ENCODE measurements at places on chromosomes 6 and 20.

GRCh38 chr6:4394786-4395185, 259.4 kb upstream of the ECI2 start:
- DNase-seq: no peak

- no peak for DNase-seq
Measured at GRCh38 chr20:50286609-50287008, 96.0 kb downstream of the CEBPB start.

DNA sequence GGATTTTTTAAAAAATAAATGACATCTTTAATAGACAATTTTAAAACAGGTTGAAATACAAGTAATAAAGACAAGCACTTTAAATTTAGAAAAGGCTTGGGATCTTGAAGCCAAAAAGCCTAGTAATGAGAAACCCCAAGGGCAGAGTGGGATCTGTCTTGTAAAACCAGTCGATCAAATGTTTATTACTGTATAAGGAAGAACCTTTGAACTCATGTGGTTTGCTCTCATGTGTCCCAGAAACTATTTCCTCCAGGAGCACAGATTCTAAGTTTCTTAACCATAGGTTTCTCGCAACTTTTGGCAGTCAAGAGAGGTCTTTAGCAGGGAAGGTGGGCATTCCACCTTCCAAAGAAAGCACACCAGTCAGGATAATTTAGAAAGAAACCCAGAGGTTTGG, 541.7 kb upstream of the BTBD3 start:
- no peak for DNase-seq

DNA sequence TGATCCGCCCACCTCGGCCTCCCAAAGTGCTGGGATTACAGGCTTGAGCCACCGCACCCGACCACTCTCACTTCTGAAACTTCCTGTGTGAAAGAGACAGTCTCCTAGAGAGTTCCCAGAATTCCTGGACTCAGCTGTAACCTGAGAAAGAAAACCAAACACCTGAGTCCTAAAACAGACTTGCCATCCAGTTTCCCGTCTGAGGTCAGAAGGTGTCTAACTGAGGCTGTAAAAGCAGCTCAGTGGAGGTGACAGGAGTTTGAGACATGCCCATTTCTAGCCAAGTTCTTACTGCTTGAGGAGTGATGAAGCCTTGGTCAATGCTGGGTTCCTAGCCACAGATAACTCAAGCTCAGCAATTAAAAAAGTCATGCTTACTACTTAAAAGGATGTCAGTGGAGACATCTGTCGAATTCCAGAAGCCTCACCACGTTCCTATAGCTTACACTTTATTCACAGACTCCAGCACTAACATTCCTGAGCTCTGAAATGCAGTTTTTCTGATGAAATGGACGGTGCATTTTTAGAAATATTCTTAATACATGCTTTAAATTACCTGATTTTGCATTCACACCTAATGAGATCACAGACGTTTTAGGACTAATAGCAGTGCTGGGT, 6.1 kb downstream of the UQCC2 start:
- DNase-seq: no peak

- no peak for DNase-seq
Measured at GRCh38 chr6:17714879-17715851, 8.4 kb upstream of the NUP153 start.

- no peak for DNase-seq
Measured at GRCh38 chr6:75180864-75181263, 25.0 kb downstream of the COL12A1 start.

DNA sequence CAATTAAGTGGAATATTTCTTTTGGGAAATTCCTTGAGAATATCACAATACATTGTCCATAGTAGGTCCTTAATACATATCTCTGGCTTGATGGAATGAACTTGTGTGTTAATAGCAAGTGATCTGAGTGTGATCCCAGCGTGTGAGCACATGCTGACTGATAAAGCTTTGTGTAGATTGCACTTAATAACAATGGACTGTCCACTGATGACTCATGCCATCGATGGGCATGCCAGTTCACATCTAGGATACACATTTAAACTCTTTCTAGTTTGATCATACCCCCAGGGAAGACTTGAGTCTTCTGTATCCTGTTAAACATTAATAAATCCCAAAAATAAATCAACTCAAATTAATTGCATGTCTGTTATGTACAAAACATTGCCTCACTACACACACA, 454.3 kb upstream of the SPTLC3 start:
- no peak for DNase-seq

DNA sequence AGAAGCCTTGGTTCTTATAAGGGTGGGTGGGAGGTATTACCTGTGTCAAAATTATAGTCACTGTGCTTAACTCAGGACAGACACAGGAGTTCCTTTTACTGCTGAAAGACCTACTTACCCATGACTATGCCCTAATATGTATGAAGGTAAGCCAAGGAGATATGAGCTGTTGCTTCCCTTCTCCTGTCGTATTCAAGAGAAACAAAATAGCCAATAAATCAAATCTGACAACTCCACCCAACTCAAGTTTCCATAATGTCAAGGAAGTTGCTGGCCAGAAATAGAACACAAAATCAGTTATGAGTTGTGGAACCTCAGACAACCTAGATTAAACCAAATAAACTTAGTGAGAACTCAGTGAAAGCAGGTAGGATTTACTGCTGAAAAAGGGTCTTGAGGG, 25.1 kb downstream of the ZNF133 start:
- no peak for DNase-seq

DNA sequence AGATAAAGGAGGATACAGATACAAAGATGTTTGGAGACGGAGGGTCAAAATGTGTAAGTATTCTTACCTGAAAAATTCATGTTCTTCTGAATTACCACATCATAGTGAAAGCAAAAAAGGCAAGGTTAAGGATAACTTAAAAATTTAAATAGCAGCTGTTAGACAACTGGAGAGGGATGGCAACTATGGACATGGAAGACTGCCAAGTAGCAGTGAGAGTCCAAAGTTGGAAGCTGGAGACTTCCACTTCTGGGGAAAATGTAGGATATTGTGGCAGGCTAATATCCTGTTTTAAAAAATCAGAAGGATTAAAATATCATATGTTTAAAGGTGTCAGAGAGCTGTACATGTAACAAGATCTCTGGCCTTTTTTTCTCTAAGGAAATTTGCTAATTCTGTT, 29.8 kb downstream of the SYCP2 start:
- no peak for DNase-seq

GRCh38 chr20:52889225-52889624, 82.9 kb upstream of the TSHZ2 start:
- no peak for DNase-seq

DNA sequence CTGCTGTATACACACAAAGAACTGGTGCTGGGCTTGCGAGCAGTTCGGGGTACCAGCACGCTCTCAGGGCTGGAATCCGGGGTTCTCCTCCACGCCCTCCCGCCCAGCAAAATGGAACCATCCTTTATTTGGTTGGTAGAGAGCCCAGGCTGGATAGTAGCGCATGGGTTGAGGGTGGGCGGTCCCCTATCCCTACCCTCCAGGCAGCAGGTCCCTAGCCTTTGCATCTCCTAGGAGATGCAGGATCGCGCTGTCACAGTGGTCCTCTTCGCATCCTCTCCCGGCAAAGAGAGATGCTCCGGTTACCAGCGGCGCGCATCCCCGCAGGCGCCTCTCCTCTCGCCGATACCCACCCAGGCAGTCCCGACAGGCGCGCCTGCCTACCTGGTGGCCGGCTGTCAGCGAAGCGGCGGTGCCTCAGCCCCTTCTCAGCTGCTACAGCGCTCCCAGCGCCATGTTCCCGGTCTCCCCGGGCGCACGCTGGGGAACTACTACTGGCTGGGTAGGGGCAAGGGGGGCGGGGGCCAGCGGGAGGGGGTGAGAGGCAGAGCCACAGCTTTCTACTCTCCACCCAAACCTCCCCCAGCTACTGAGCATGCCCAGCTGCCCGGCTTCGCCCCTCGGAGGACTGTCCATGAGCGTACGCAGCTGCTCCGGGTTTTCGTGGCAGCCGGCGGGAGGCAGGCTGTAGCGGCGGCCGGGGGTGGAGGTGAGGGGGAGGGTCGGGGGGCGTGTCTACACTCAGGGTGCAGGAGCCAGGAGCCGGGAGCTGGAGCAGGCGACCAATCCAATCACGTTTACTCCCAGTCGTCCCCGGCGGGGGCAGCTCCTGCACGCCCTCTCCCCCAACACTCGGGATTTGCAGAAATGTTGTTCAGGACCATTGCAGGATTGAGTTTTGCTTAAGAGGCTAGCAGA, at the start of gene PAK5:
TSS of gene PAK5 (minus strand) at position 699 of the 918 bp plus-strand sequence. CDS start 194,748 bp downstream, outside the sequence.
- DNase-seq: no peak

DNA sequence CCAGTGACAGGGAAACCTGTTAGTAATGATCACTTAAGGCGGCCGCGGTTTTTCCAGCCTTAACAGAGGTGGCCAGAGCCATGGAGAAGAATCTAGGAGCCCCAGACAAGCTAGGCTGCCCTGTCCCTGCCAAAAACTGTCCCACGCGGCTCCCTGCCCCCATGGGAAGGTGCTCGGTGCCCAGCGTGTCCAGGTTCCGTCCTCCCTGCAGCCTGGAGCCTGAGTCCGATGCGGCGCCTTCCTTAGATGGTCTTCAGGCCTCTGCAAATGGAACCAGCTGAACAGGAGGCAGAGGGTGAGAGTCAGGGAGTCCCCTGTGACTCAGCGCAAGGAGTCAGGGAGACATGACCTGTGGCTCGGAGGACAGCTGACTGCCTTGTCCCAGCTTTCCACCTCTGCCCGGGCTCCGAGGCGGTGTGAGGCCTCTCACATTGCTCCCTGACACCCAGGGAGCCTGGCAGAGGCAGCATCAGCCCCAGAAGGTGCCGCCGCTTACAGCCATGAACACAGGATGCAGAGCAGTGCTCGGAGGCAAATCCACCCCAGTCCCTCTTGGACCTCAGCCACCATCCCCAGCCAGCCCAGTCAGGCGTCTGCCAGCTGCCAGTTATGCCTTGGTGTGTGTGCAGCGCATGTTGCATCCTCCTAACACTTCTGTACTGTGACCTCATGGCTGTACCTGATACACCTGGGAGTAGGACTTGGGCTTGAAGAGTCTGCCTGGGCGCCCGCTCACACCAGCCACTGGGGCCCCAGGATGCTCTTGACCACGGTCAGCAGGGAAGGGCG, 377.7 kb downstream of the CDH4 start:
- no peak for DNase-seq

DNA sequence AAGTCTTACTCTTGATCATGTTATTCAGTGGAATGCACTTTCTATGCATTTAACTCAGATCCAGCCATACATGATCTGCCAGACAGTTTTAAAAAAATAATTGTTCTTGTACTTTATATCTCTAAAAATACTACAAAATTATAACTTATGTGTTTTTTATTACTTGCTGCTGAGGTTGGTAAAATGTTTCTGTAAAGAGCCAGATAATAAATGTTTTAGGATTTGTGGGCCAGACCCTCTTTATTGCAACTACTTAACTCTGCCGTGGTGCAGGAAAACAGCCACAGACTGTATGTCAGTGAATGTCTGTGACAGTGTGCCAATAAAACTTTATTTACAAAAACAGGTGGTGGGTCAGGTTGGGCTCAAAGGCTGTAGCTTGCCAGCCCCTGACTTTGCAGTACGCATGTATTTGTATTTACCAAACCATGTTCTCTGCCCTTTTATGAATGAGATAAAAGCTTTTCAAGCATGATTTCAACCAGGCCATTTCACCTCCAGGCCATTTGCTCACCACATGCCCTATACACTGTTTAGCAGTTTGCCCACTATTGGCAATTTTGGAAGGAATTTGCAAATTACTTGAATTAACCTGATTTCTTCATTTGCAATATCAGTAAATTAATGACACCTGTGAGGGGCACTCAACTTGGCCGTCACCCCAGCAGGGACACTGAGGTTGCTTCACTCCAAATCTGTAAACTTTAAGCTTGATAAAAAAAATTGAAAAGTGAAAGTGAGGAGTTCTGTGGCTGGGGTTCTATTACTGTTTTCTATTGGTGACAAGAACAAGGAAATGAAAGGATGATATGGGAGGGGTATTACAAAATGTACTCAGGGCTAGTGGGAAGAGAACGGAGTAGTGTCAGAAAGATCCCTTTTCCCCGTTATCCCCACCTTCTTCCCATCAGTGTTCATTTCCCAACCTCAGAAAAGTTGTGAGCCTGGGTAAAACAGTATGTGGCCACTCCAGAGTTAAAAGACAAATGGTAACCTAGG, 133.4 kb downstream of the CEBPB start:
- no peak for DNase-seq

DNA sequence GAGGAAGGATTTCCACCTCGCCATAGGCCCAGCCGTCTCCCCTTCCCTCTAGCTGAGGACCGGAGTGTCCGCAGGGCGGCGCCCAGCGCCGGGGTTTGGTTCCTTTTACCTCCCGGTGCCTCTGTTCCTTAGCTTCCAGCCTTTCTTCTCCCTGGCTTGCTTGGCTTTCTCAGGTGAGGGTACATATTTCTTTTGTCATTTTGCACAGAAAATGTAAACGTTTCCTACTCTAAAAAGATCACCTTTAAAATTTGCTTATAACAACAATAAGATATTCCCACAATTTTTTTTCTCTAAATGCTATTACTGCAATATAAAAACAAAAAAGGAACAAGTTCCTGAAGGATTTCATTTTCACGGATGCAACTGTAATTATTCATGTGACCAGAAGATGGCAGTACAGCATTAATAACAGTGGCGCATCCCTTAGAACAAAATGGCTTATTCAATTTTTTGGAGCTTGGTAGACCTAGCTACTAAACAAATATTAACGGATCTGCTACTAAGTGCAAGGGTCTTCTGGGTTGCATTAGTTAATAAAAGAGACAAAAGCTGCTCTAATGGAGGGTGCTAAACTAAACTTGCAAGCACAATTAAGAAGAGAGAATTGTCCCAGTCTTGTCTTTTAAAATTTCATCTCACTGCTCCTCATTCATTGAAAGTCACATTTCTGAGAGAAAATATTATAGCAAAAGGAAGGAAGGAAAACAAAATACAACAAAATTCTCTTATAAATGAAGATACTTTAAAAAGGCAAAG, 172.9 kb downstream of the ADGRG6 start:
- no peak for DNase-seq

DNA sequence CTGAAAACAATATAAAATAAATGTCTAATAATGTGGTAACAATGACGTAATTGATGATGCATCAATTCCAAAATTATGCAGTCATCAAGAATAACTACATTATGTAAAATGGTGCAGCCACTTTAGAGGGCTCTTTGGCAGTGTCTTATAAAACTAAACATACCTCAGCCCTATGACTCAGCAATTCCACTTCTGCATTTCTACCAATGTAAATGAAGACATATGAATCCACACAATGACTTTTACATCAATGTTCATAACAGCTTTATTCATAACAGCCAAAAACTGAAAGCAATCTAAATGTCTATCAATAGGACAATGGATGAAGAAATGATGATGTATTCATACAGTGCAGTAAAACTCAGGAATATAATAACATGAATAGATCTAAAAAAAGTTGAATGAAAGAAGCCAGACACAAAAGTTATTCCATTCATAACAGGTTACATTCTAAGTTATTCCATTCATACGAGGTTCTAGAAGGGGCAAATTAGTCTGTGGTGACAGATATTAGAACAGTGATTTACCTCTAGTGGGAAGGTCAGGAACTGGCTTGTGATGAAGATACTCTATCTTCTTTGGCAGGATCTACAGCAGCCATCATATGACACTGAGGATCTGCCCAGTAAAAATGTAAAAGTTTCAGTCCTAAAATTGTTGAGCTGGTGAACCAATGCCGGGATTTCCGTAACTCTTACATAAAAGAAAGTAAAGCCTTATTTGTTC, 396.1 kb downstream of the PLCB1 start:
- DNase-seq: no peak
